A549 treated with GW870086 at 1 μM for 4 hours (cell line): ENCODE measurements at places on chromosomes 7 and 10. TPM values are rescaled to one million over a fixed set of nuclear protein-coding genes. Genes with fewer than 3 reads are reported as not detected.

The CACNA2D1 gene
- total RNA-seq: 4.4 to 10.4 TPM (median 7.6 TPM) in 5 replicates

The CRPPA gene
- total RNA-seq: 0.36 to 0.85 TPM (median 0.59 TPM) in 5 replicates

The BRI3 gene
- 99.6 to 203 TPM (median 162 TPM) in 5 replicates for total RNA-seq

The NPFFR1 gene
- total RNA-seq: 0.05 TPM in 1 of 5 replicates, not detected in the others

The HOGA1 gene
- total RNA-seq: 1.2 to 2.0 TPM (median 1.7 TPM) in 5 replicates

The NACAD gene
- 0.10 to 0.28 TPM (median 0.23 TPM) in 5 replicates for total RNA-seq

The CPA2 gene
- total RNA-seq: 0.10 TPM in 1 of 5 replicates, not detected in the others

The CYCS gene
- total RNA-seq: 239 to 271 TPM (median 255 TPM) in 5 replicates

The PKD2L1 gene
- 0.06 to 0.39 TPM (median 0.08 TPM) in 4 of 5 replicates, not detected in the other for total RNA-seq

The CHST15 gene
- 8.6 to 10.9 TPM (median 10.3 TPM) in 5 replicates for total RNA-seq

The PON1 gene
- total RNA-seq: 0.64 to 1.1 TPM (median 0.80 TPM) in 5 replicates

The LAMB4 gene
- 0.03 to 0.36 TPM (median 0.19 TPM) in 5 replicates for total RNA-seq

The ABCB1 gene
- total RNA-seq: 0.12 to 0.22 TPM (median 0.13 TPM) in 3 of 5 replicates, not detected in the others

The HOXA4 gene
- 1.2 to 2.2 TPM (median 1.9 TPM) in 5 replicates for total RNA-seq

The ADIRF gene
- total RNA-seq: not detected in 5 replicates

The LEP gene
- total RNA-seq: not detected in 5 replicates
